ENCODE measurements at places on chromosomes 6 and 20.

DNA sequence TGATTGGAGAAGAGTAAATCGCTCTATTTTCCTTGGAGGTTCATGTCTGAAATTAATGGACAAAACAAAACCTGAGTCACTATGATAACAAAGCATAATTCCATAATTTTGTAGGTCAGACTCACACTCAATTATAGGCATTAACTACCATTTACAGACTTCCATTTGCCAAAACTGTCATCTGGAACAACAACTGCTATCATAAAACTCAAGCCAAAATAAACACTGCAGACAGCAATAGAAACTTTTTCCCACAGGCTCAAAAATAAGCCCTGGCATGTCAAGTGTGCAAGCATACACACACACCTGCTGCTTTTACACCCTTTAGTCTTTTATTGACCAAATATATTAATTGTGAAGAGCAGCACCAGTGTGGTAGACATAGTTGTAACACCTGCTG lies 7.1 kb downstream of the MRPS10 start:
- no peak for DNase-seq

DNA sequence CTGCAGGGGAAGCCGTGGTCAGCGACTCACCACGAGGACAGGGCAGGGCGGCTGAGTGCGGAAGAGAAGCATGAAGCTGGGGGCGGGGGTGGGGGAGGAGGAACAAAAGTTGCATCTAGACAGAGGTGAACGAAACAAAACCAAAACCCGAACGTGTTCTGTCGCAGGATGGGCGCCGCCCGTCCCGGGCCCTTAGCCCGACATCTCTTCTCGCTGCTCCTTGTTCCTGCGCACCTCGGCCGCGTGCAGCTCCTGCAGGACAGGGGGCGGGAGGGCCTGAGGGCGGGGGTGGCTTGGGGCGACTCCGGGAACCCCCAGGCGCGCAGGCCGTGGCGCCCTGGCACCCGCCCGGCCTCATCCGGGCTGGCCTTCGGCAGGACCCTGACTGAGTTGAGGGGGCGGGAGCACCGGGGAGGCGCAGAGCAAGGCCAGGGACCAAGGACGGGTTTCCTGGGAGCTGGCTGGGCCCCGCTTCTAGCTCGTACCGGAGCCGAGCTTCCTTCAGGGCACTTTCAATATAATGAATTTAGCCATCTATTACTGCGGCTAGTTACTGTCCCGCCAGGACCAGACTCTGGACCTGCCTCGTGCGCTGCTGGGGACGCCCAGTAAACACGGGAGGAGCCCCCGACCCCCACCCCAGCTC lies 12.0 kb downstream of the STMN3 start:
- DNase-seq, result no peak

GRCh38 chr20:20360464-20360863 lies 7.4 kb upstream of the INSM1 start:
- DNase-seq, result peak; percentile 25

DNA sequence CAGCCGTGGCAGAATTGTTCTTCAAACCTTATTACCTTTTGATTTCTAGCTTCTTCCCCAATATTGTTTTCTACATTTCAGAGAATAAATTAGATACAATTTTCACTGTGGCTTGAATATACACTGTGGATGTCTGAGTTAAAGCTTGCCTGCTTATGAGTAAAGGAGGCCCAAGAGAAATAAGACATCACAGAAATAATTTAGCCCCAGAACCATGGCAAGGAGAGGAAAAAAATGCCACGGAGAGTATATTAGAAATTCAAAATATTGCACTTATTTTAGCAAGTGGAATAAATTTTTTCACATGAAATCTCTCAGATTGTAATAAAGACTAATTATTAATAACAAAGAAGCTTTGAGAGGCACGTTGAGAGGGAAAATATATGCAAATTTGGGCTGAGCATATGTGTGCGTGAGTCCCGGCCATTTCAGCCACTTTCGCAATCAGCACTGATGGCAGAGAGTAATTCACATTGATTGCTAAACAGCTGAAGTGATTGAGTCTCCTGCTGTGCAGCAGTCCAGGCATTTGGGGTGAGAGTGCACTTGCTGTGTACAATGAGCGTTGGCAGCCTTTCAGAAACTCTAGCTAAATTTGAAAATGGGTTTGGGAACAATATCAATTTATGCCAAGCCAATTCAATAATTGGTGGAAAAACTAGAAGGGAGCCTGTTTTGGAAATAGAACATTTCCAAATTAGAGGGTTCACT lies 596.0 kb downstream of the EPM2A start:
- no peak for DNase-seq

DNA sequence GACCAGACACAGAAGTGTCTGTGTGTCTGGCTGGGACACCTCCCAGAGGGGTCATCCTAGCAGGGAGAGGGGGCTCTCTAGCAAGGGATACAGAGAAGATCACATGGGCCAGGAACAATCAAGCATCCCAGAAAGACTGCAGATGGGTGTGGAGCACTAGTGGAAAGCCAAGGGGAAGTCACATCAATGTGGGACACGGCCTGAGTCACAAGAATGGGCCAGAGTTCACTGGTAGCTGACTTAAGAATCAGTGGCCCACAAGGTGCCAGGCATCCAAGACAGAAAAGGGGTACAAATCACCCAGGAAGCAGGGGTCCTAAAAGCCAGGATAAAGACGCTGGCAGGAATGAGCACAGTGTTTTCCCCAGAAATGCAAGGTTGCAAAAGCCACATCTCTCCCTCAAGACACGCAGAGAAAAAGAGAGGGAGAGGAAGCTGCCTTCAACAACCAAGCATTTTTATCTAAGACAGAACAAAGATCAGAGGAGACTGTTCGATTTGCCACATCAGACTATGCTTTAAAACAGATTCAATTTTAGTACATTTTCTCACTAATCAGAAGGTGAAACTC lies 113.6 kb upstream of the DST start:
- no peak for DNase-seq

DNA sequence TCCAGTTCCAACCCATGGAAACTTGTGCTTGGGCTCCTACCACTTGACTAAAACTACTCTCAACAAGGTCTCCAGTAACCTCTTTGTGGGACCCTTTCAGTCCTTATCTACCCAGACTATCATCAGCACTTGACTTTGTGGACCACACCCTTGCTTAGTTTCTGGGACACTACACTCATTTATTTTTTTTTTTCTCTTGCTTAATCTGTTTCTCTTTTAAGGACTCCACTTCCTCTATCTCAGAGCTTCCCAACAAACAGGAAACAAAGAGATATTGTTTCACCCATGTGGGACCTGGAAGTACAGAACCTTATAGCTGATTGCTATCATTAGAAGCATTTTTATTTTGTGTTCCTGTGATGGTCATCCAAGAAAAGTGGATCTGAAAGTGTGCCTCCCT lies 28.8 kb upstream of the ME1 start:
- DNase-seq, result no peak

DNA sequence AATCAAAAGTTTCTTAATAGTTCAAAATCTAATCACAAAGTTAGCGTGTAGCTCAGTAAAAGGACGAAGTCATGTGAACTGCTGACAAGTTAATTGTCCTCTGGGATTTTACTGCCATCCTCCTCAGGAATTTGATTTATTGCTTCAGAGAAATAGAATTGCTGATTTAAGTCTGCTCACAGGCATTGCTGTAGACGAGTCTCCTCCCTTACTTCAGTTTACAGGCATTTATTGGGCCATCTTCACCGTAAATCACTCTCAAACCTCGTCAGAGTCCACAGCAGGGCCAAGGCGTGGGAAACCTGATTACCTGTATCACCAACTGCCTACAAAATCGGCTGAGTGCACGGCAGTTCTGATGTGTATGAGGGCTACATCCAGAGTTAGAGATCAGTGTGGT lies 119.1 kb upstream of the PDE10A start:
- no peak for DNase-seq

GRCh38 chr6:139943391-139943790 lies 568.9 kb upstream of the CITED2 start:
- DNase-seq, result no peak

GRCh38 chr6:43989581-43990146 lies 137.6 kb downstream of the MRPL14 start:
- DNase-seq, result no peak

DNA sequence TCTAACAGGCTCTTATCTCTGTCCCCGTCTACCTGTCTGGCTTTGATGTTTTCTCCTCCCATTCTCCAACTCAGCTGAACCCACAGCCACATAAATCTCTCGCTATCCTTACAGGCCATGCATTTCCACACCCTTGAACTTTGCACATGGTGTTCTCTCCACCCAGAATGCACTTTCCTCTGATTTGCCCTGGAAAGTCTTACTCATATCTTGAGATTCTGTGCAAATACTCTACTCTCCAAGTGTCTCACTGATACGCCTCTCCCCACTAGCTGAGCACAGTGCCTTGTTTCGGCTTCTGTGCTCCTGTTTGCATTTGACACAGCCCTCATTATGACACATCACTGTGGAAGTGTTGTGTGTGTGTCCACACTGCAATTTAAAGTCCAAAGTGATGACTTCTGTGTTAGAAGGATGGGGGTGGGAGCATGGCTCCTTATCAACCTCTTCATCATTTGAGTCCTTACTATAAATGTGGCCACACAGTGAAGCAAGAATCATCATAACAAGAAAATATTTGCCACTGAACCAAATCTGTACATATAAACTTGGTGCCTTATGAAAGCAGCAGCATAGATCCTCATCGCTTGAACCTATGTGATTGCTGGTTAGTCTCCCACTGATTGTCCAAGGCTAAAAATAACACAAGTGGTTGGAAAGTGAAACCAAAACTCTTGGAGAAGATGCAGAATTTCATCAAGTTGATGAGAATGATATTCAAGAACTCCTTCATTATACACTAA lies 5.5 kb upstream of the PRELID3B start:
- no peak for DNase-seq

GRCh38 chr6:4351520-4352321 lies 216.3 kb upstream of the ECI2 start:
- DNase-seq, result peak; percentile 77

- no peak for DNase-seq
Observed at GRCh38 chr6:62298745-62299392, 12.8 kb upstream of the KHDRBS2 start.

GRCh38 chr6:69265706-69266105 lies 531.1 kb downstream of the LMBRD1 start:
- DNase-seq, result no peak

GRCh38 chr6:98824162-98824901 lies 10.0 kb upstream of the POU3F2 start:
- DNase-seq, result peak; percentile 71

DNA sequence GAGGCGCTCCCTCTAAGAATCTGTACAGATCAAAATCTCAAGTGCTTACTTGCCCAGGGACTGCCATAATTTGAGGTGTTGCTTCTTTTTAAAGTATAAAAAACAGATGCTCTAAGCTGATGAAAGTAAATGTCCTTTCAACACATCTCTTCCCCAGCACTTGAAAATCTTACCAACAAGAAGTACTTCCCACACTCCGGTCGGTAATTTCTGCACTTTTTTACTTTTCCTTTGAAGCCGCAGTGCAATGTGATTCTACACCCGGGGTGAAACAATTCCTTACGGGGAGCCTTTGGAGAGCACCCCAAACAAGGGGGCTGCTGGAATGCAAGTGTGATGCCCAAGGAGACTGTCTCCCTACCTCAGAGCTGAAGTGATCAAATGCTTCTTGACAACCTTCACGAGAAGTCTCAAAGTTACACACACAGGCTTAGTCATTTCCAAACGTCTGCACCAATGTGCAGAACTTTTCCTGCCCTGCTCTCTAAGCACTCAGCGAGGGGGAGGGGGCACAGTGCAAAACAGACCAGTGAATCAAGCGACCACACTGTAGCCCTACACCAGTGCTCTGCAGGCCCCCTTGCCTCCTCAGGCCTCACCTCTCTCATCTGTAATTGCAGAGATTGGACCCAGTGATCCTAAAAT lies 56.7 kb downstream of the ATXN1 start:
- no peak for DNase-seq

DNA sequence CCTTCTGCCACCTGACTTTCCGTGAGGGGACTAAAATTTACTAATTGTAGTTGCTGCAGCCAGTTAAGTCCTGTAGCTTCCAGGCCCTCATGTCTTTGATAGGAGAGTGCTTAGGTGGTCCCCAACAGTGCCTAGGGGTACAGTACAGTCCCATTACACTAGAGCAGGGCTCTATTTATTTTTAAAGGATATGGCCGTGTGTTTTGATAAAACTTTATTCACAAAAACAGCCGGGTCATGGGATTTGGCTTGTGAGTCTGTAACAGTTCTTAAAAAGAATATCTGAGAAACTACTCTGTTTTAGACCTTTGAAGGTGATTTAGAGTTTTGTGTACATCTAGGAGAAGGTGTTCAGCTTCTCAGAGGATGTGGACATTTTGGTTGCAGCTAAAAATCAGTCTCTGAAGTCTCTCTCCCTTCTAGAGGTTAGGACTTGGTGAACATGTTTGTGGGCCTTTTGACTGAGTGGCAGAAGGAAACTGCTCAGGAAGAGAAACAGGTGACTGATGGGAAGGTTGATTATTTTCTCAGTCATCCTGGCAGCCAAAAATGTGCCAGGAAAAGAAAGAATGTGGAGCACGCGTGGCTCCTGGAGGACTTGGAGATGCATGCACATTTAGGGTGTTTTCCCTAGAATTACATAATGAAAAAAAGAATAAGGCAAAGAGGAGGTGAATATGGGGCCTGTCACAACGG lies 57.4 kb downstream of the VAPB start:
- no peak for DNase-seq

DNA sequence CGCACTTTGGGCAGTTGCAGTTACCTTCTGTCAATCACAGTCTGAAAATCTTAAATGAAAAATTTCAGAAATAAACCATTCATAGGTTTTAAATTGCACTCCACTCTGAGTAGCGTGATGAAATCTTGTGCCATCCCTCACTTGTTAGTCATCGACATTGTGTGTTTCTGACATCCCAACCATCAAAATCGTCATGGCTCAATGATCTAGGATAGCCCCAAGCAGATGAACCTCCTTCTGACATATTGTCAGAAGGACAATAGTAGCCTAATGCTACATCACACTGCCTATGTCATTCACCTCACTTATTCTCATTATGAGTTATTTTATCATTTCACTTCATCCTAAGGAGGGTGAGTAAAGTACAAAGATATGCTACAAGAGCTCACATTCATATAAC lies 284.8 kb downstream of the PTPRK start:
- no peak for DNase-seq

- no peak for DNase-seq
Observed at GRCh38 chr20:4600308-4601014, 121.2 kb upstream of the PRND start.

- DNase-seq, result no peak
Observed at GRCh38 chr6:152273638-152274037, 363.5 kb downstream of the SYNE1 start.

- no peak for DNase-seq
Observed at GRCh38 chr6:17381424-17382147, 11.8 kb upstream of the CAP2 start.

All from anterior cingulate cortex (tissue), 58 donors.